ENCODE measurements at places on chromosomes 5 and 9.

DNA sequence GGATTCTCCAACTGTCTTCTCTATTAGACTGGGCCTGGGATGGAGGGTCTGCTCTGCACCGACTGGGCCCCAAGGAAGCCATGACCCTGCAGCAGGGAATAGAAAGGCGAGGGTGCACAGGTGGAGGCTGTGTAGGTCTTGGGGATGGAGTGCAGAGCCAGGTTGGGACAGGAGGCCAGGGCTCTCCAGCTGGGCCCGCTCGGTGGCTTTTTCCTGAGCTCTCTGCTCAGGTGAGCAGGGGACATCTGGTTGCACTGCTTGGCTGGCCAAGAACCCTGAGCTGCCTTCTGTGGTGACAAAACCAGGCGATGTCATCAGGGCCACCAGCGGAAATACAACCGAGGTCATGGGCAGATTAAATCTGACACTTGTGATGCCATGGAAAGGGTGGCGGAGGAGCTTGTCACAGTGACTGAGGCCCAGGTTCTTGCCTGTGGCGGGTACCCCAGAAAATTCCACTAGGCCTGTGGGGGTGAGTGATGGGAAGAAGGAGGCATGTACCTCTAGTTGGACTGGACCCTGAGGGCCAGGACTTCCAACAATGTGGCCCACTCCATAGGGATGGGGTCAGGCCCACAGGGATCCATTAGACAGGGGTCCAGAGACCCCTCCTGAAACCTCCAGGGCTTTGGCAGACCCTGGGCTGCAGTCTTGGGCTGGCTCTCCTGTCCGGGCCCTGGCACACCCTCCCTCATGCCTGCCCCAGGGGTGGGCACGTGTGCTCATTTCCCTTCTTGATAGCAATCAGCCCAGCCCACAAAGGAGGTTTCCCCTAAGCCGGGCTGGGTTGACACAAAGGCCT, 4.4 kb upstream of the IL3 start:
- peak; percentile 1 for DNase-seq

DNA sequence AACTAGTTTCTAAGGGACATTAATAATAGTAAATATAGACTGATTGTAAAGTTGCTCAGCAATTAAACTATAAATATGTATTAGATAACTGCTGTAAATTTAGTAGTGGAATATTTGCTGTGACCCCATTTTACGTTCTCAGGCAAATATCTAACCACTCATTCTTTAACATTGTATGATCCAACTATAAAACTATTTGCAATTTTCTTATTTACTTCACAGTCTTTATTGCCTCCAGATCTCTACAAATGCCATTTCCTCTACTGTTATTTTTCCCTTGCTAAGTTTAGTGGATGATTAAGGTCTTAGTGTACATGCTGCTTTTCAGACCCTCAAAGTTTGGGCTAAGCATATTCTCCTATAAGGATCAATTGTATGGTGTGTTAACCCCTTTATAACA, 526.2 kb upstream of the ST8SIA4 start:
- DNase-seq, result no peak

- DNase-seq, result no peak
These were observed 37.8 kb downstream of the NEURL1B start for GRCh38 chr5:172678902-172679301.

DNA sequence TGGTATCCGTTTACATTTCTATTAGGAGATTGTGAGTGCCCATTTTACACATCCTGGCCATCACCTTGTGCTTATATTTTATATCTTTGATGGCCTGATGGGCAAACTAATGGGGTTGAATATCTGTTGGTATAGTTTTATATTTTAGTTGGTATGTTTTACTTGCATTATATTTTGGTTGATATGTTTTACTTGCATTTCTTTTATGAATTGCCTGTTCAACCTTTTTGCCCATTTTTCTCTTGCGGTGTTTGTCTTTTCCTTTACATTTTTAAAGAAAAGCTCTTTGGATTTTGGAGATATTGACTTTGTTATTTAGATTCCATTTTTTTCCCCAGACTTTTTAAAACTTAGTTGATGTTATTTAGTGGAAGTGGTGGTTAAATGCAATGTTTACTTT, 14.6 kb downstream of the ZNF618 start:
- no peak for DNase-seq
